ENCODE measurements at places on chromosomes 11 and 22.

DNA sequence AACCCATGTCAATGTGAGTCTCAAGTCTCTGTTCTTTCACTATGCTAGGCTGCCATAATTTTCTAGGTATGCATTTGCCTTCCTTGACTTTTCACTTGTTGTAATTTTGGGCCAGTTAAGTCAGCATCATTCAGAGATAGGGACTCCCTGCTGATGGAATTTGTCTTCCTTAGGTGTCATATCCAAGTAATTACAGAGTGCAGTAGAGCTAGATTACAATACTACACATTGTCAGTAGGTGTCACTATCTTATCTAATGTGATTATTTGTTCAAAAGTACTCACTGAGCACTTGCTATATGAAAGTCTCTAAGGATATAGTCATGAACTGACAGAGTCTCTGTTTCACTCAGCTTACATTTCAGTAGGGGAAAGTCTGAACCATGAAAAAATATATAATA, 25.0 kb upstream of the SYN3 start:
- DNase-seq, result no peak

DNA sequence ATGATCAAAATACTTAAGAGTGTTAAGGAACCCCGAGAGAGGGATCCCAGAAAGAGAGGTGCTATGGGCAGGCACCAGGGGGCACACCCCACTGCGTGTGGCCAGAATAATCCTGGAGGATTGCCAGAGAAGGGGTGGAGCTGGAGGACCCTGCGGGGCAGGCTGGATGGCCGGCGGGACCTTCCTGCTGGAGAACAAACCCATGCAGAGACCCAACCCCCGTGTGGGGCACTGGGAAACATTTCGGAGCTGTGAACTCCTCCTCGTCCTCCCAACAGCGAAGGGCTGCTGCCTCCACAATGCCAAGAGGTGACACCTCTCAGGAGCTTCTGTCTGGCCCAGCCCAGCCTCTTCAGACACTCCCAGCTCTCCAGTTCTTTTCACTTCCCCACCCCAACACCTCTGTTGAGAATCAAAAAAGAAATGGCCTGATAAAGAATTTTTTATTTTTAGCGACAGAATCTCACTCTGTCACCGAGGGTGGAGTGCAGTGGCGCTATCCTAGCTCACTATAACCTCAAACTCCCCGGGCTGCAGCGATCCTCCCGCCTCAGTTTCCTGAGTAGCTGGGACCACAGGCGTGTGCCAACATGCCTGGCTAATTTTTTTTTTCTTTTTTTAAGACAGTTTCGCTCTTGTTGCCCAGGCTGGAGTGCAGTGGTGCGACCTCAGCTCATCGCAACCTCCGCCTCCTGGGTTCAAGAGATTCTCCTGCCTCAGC, 25.6 kb downstream of the RHOD start:
- DNase-seq, result no peak

GRCh38 chr11:5118893-5119292, 19.3 kb downstream of the OR52A5 start:
- DNase-seq, result no peak

DNA sequence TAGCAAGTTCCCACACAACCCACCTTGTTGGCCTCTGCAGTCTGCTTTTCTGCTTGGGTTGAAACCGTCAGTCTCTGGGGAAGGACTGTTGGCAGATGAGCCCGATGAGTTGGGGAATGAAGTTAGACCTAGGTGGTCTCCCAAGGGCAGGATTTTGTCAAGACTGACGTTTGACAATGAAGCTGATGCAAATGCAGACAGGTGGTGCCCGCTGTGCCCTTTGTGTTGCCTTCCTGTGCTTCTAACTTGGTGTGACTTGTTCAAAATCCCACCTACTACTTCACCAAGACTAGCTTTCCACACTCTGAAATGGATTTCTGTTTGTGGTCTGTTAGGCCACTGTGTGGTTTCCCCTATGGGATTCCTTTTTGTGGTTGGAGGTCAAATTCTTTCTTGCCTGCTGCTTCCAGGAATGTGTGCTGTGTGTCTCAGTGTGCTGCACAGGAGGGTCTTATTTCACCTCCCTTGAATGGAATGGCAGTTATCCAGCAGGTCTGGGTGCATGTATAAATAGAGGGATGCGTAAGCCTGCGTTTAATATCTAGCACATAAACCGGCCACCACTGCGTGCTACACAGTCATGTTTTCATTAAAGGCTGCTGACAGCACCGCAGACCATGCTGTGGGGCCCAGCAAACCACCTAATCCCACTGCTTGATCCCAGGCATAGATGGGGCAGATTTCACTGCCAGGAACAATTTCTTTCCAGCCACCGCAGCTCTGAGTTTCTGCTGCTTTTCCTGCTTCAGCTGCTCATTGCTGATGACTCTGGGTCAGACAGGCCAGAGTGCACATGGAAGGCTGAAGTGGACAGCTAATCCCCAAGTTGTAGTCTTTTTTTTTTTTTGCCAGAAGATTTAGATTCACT, 44.8 kb downstream of the ADAMTS8 start:
- no peak for DNase-seq

DNA sequence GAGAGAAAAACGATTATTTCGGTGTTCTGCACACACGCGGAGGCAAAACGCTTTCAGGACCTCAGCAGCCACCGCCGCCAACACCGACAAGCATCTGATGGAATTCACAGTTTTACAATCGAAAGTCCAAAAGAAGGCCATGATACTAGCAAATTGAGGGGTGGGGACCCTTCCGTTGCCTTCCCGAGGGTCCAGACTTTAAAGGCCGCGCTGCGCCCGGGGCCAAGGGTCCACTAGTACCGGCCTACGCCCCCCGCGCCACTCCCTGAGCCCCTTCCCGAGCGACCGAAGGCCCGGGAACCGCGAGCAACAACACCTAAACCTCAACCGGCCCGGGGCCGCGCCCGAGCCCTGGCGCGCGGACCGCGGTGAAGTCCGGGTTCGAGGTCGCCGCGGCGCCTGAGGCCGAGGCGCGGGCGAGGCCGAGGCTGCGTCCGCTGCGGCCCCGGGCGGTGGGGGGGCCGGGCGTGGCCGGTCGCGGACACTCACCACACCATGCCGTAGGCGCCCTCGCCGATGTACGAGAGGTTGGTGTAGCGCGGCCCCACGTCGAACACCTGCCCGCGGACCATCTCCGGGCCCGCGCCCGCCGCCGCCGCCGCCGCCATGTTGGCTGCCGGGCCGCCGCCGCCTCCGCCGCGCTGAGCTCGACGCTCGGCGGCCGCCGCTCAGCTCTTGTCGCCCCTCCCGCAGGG, 465 bp downstream of the MAPK1 start:
- no peak for DNase-seq

DNA sequence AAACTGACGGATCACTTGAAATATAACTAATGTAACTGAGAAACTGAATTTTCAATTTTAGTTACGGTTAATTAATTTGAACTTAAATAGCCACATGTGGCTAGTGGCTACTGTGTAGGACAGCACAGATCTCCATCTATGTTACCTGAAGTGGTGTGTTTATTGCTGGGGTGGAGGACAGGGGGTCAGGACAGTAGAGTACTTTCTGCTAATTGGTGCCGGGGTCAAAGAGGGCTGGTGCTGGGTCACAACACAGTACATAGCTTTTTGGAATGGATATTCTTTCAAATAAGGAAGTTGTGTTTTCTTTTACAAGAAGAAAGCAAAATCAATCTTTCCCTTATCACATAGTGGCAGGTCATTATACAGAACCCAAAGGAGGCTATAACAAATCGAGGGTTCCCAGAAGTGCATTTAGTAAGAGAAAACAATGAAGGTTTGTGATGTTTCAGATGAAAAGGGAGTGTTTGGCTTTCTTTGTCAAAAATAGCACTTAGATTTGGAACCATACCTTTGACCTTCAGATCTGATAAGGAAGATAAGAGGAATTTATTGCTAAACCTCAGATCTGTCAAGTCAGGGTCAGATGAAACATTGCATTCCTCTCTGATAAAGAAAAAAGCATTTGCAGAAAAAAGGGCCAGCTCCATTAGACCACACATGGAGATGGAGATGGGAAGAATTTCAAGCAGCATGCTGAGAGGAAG, 384.5 kb downstream of the AASDHPPT start:
- no peak for DNase-seq

DNA sequence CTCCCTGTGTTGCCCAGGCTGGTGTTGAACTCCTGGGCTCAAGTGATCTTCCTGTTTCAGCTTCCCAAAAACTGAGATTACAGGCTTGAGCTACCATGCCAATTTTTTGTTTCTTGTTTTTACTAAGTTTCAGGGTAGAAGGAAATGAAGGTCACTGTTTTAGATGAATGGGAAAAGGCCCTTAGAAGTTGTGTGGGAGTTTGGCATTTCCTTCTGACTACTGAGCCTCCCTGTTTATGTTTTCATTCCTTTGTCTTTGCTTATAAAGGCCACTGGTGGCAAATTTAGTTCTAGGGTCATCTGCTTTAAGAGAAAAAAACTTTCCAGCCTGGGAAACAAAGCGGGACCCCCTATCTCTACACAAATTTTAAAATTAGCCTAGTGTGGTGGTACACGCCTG, 22.1 kb downstream of the SRPRA start:
- DNase-seq, result no peak

- DNase-seq, result no peak
Observed at GRCh38 chr11:20355221-20356219, 8.0 kb upstream of the HTATIP2 start.
